ENCODE measurements at places on chromosomes 2 and 18. TPM values are rescaled to one million over a fixed set of nuclear protein-coding genes. Genes with fewer than 3 reads are reported as not detected.
A peak's percentile ranks its signal among the peaks of the same experiment; 100 is the strongest.

The MAIP1 gene
- total RNA-seq = 36.8 TPM

The SH2D6 gene
- total RNA-seq = 2.5 TPM

The NAT8 gene
- total RNA-seq = 32.4 TPM

The LRRTM1 gene
- not detected for total RNA-seq

The PLCL1 gene
- 0.21 TPM for total RNA-seq

The SCG2 gene
- total RNA-seq = not detected

The RAB6D gene
- total RNA-seq = not detected

The UGT1A4 gene
- 117 TPM for total RNA-seq

The ATP6V1B1 gene
- total RNA-seq = not detected

DNA sequence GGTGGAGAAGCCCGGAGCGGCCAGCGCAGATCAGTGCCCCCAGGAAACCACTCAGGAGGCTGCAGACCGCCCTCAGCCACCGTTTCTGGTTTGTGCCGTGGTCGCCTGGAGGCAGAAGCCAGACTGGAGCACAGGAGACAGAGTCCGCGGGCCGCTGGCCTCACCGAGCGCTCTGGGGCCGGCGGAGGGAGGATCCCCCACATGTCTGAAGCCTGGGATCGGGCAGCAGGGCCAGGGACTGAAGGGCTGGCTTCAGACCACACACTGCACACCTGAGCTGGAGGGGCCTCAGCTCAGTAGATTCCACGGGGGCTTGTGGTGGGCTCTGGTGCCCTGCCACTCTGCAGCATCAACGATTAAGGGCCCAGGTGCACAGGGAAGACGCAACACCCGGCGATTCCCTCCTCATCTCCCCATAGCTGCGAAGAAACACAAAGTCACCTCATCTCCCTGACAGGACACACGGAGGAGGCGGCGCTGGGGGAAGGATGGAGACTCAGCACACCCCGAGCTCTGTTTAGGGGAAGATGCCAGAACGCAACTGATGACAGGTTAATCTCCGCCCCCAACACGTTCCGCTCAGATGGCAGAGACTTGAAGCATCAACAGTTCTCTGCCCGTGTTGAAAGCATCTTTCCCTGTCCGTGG, 408.1 kb downstream of the GALR1 start:
- no peaks in the 10 kb centered on the region for H3K36me3 ChIP-seq
- no peak for DNase-seq
- H3K27me3 ChIP-seq = no peaks in the 10 kb centered on the region
- no peaks in the 10 kb centered on the region for H3K4me1 ChIP-seq
- no peak overlapping the region for H3K27ac ChIP-seq

DNA sequence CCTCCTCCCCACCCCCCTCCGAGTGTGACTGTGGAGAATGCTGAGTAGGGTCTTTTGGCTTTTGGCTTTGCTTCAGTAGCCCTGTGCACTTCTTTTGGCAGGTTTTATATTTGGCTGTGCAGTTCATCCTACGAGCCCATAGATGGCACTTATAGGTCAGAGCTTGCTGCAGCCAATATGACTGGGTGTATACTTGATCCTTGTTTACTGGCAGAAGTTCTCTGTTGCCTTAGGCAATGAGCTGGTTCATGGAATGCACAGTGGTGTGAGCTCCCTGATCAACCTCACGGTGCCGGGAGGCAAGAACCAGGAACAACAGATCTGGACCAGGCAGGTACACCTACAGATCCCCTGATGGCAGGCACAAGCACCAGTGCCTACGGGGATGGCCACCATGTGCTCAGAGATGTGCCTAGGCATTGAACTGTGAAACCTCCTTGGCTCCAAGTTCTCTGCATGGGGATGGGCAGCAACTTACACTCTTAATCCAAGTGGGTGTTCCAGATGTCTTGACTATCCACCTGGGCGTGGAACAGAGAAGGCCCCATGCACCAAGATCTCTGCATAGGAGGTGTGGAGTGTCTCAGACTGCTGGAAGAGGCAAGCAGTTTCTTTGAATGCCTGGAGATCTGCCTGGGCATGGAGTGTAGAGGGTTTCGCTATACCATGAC, 190.4 kb downstream of the KIAA1328 start:
- H3K27me3 ChIP-seq = no peaks in the 10 kb centered on the region
- H3K27ac ChIP-seq = no peak overlapping the region
- no peaks in the 10 kb centered on the region for H3K36me3 ChIP-seq
- no peak for DNase-seq

DNA sequence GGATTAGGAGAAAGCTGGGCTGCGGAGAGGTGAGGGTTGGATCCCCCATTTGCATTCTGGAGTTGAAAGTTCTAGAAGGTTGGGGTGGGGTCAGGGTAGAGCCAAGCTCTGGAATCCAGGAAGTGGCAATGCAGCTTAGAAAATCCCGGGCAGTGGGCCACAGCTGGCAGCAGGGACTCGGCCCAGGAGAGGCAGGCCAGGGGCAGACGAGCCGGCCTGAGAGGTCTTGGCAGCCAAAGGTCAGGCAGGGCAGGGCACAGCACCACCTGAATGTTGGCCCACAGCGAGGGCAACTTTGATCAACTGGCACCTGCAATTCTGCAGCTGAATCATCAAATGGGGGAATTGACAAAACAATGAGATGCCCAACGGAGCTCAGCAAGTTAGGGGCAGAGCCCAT, 139.2 kb downstream of the INHBB start:
- no peaks in the 10 kb centered on the region for H3K27me3 ChIP-seq
- H3K4me1 ChIP-seq = peaks cover 64% of the 10 kb centered on the region
- peak overlapping the region; percentile 55 for H3K27ac ChIP-seq
- no peaks in the 10 kb centered on the region for H3K36me3 ChIP-seq
- no peak overlapping the region for H3K4me3 ChIP-seq

DNA sequence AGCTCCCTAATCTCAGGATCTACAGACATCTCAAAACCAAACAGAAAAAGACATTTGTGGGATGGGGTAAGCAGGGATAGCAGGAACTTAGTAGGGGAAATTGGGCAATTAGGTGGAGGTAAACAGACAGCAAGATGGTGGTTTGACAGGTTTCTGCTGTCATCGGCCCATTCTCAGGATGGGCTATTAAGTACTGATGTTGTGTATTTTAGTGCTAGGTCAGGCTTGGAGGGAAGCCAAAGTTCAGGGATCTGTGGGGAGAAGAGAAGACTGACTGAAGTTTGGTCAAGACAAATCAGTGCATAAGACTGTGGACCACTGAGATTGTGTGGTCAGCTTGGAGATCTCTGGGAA, 96.8 kb upstream of the THUMPD2 start:
- no peak overlapping the region for H3K27ac ChIP-seq
- no peaks in the 10 kb centered on the region for H3K4me1 ChIP-seq
- H3K36me3 ChIP-seq = no peaks in the 10 kb centered on the region
- DNase-seq = no peak

- H3K4me3 ChIP-seq = no peak overlapping the region
- H3K27me3 ChIP-seq = no peaks in the 10 kb centered on the region
- no peaks in the 10 kb centered on the region for H3K36me3 ChIP-seq
- no peaks in the 10 kb centered on the region for H3K4me1 ChIP-seq
- no peak for DNase-seq
- H3K27ac ChIP-seq = no peak overlapping the region
Observed at GRCh38 chr2:12710301-12710700, 6.4 kb upstream of the TRIB2 start.

- H3K4me1 ChIP-seq = no peaks in the 10 kb centered on the region
- H3K36me3 ChIP-seq = no peaks in the 10 kb centered on the region
- no peaks in the 10 kb centered on the region for H3K27me3 ChIP-seq
- no peak overlapping the region for H3K27ac ChIP-seq
- DNase-seq = no peak
- H3K4me3 ChIP-seq = no peak overlapping the region
Observed at GRCh38 chr2:222490131-222490530, 65.8 kb downstream of the SGPP2 start.

DNA sequence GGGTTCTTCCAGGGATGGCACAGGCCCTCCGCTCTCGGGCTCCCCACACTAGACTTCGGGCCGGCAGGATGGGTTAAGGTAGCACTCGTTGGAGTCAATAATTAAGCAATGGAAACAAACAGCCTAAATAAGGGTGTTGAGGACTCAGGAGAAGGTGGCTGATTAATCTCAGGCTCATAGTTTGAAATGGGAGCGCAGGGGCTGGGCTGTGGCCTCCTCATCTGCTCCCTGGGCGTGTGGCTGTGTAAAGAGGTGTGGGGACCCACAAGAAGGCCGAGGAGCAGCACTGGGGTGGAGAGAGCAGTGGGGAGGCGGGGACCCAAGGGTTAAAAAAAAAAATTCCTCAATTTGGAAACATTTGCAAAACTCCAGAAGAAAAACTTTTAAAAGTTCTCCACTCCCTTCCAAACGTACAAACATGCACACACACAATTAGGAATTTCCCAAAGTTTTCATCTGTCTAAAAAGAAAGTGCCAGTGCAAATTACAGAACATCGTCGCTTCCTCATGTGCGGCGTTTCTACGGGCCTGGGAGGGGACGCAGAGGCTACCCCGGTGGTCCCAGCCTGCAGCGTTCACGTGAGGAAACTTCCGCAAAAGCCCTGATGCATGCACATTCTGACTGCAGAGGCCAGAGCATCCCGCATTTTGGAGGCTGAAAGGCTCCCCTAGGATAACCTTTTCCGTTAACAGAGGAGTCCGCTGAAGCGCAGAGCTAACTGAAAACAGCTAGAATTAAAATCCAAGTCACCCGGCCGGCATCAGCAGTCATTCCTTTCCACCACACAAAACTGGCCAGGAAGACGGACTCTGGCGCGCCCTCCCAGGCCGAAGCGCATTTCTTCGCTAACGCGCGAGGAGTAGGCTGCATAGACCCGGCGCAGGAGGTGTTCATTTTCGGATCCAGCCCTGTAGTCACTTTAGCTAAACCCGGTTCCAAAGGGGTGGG, 1.0 kb upstream of the TUBB6 start:
- DNase-seq = no peak
- no peaks in the 10 kb centered on the region for H3K36me3 ChIP-seq
- peak overlapping the region; percentile 52 for H3K4me3 ChIP-seq
- H3K4me1 ChIP-seq = no peaks in the 10 kb centered on the region
- no peaks in the 10 kb centered on the region for H3K27me3 ChIP-seq
- peak overlapping the region; percentile 50 for H3K27ac ChIP-seq

DNA sequence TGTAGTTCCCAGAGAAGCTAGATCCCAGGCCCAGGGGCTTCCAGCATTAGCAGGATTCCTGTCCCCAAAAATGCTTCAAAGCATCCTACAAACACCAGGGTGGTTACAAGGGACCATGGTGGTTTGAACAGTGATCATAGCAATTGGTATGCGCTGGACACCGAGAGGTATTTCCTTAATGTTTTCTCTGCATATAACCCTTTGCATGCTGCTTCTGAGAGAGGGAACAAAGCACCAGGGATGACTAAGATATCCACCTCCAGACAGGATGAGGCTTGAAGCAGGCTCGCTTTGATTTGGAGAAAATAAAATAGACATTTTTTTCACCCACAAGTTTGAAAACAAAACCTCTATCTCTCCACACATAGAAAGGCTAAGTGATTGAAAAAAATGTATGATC, 50.5 kb upstream of the TSPYL6 start:
- H3K4me1 ChIP-seq = no peaks in the 10 kb centered on the region
- H3K4me3 ChIP-seq = no peak overlapping the region
- DNase-seq = no peak
- no peak overlapping the region for H3K27ac ChIP-seq
- no peaks in the 10 kb centered on the region for H3K36me3 ChIP-seq
- H3K27me3 ChIP-seq = no peaks in the 10 kb centered on the region

- no peaks in the 10 kb centered on the region for H3K36me3 ChIP-seq
- no peak for DNase-seq
- no peaks in the 10 kb centered on the region for H3K27me3 ChIP-seq
- no peaks in the 10 kb centered on the region for H3K4me1 ChIP-seq
- no peak overlapping the region for H3K27ac ChIP-seq
Observed at GRCh38 chr18:70907673-70908072, 618.8 kb downstream of the SOCS6 start.

DNA sequence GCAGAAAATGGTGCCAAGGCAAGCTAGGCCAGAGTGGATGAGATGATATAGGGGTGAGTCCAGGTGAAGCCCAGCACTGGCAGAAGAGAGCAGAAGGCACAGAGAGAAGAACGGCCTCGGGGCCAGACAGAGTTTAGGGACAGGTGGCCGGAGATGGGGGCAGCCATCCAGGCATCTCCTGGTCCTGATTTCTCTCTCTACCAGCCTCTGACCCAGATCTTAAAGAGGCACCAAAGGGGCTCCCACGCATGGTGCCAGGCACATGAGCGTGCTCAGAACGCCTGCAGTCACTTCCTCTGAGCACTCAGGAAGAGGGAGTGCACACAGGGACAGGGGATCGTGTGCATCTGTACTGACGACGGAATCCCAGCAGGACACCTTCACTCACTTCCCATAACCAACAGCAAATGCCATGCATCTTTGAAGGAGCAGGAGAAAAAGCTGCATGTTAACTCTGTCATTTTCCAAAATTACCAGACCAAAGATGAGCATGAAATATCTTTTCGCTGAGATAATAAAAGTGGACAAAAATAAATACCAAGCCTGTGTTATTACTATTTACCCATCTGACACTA, 427.8 kb upstream of the MYT1L start:
- H3K27me3 ChIP-seq = no peaks in the 10 kb centered on the region
- H3K4me3 ChIP-seq = no peak overlapping the region
- H3K36me3 ChIP-seq = no peaks in the 10 kb centered on the region
- H3K4me1 ChIP-seq = no peaks in the 10 kb centered on the region
- no peak overlapping the region for H3K27ac ChIP-seq
- no peak for DNase-seq

DNA sequence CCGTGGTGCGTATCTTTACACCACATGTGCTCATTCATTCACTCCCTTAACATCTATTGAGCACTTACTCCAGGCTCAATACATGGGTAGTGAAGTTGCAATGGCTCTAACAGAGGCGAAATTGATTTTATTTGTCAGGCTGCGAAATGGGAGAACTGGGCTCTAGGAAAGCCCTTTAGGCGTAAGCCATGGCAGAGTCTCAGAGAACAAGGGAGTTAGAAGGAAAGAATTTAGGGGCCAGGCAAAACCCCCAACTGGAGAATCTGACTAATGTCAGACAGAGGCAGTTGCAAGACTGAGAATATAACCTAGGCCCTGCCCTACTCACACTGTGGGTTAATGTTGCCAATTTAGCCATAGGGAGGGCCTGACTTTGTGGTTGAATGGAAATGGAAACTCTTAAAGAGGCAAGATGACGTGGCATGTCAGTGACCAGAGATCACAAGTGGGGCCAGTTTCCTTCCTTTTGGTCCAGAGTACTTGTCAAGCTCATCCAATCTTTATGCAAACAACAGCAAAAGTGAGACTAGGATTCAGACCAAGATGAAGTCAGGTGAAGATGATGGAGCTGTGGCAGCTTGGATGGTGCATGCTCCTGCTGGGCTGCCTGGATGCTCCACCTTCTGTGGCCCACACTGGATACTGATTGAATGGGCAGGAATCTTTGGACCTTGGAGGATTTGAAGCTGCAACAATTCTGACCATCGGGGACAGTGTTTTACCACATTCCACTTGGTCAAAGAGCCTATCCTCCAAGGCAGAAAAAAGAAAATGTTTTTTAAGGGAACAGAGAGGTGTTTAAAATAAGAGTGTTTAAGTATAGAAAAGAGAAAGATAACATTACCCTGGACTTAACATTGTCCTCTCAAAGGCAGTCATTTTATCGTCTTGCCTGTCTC, 92.2 kb downstream of the CAPN13 start:
- H3K36me3 ChIP-seq = no peaks in the 10 kb centered on the region
- H3K4me3 ChIP-seq = no peak overlapping the region
- H3K27ac ChIP-seq = no peak overlapping the region
- no peaks in the 10 kb centered on the region for H3K4me1 ChIP-seq

- peaks cover 48% of the 10 kb centered on the region for H3K36me3 ChIP-seq
- no peak overlapping the region for H3K27ac ChIP-seq
- DNase-seq = no peak
- H3K27me3 ChIP-seq = no peaks in the 10 kb centered on the region
Observed at GRCh38 chr2:186503827-186504606, 18.0 kb downstream of the ZC3H15 start.
